Esophagus squamous epithelium (tissue), 5 donors: ENCODE measurements at places on chromosomes 5 and 9.

DNA sequence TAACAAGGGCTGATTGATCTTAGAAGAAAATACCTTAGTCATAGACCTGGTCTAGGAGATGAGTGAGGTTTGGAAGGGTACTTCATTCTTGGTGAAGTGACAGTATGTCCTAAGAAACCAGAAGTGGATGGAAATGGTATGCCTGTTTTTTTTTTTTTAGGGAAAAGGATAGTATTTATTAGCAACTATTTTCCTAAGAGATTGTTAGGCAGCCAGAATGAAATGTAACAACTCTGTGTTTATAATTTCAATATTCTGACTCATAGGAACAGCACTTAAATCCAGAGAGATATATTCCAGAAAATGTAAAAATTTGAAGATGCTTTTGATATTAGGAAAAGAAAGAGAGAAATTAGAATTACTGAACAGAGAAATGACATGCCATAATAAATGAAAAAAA is 21.2 kb upstream of the ARL14EPL start:
- no peaks in the 10 kb centered on the region for H3K27me3 ChIP-seq
- no peaks in the 10 kb centered on the region for H3K36me3 ChIP-seq
- H3K4me1 ChIP-seq, result no peaks in the 10 kb centered on the region
- DNase-seq, result no peak
- no peak overlapping the region for H3K27ac ChIP-seq

- H3K27me3 ChIP-seq, result no peaks in the 10 kb centered on the region
- H3K27ac ChIP-seq, result peak overlapping the region; percentile 41
- no peaks in the 10 kb centered on the region for H3K36me3 ChIP-seq
- no peak overlapping the region for H3K4me3 ChIP-seq
These were observed 1.1 kb downstream of the GCNT4 start for GRCh38 chr5:75051217-75051751.

GRCh38 chr9:115850548-115851304 is 302.9 kb upstream of the PAPPA start:
- H3K27me3 ChIP-seq, result no peaks in the 10 kb centered on the region
- DNase-seq, result no peak
- no peak overlapping the region for H3K4me3 ChIP-seq
- no peaks in the 10 kb centered on the region for H3K4me1 ChIP-seq

DNA sequence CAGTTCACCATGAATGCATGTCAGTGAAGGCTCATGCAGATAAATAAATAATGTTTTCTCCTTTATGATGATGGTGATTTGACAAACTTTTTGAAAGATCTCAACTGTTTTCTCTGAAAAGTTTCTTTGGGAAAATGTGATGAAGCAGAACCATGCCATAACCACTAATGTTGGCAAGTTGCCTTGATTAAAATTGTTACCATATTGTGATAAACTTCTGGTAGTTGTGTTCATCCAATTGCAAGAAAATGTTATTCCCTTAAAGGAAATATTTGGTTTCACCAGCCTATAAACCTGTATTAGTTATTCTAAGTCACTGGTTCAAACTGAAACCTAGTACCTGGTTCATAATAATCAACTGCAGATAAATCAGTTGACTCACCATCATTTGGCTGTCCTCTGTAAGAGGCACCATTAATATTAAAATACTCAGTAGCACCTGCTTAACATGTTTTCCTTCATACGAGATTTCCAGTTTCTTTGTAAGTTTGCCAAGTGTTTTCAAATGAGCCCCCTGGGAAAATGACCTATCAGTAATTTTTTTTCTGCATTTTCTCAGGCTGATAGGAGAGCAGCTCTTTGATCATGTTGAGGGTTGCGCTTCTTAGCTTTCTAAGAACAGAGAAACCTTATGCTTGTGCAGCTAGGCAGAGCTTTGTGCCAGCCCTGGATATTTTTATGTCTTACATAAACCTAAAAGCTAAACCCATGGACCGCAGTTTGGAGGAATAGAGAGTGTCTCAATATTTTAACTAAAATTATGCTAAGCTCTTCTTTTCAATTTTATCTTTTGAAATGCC is 88.0 kb downstream of the LURAP1L start:
- H3K4me3 ChIP-seq, result no peak overlapping the region
- H3K27ac ChIP-seq, result no peak overlapping the region
- no peak for DNase-seq
- no peaks in the 10 kb centered on the region for H3K4me1 ChIP-seq
- H3K27me3 ChIP-seq, result no peaks in the 10 kb centered on the region

DNA sequence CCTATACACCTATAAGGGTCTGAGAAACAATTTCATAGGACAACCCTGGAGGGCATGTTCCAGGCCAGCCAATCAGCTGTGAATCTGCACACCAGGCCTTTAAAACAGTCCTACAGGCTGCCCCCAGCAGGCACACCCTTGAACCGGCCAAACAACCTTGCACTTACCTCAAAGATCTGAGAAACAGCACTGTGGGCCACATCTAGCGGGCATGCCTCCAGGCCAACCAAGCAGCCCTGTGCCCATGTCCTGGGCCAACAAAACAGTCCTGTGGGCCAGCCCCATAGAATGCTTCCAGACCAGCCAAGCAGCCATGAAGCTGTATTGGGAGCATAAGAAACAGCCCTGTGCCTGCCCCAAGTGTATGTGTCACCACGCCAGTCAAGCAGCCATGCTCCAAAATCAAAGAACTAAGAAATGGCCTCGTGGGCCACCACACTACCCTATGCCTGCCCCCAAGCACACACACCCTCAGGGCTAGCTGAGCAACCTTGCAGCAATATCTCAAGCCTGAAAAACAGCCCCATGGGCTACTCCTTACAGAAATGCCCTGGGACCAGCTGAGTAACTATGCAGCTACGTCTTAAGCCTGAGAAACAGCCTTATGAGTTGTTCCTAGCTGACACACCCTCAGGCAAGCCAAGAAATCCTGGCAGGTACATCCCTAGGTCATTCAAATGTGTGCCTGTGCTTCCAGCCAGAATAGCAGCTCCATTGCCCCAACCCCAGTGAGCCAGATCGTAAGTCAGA is 2243.8 kb upstream of the C9orf72 start:
- no peaks in the 10 kb centered on the region for H3K27me3 ChIP-seq
- H3K4me1 ChIP-seq, result no peaks in the 10 kb centered on the region
- DNase-seq, result no peak
- no peak overlapping the region for H3K4me3 ChIP-seq
- no peak overlapping the region for H3K27ac ChIP-seq
- H3K36me3 ChIP-seq, result no peaks in the 10 kb centered on the region

GRCh38 chr5:77851176-77852067 is 75.3 kb upstream of the TBCA start:
- peaks cover 70% of the 10 kb centered on the region for H3K27me3 ChIP-seq
- peak overlapping the region; percentile 31 for H3K4me3 ChIP-seq
- DNase-seq, result no peak
- peaks cover 8% of the 10 kb centered on the region for H3K4me1 ChIP-seq
- peak overlapping the region; percentile 16 for H3K27ac ChIP-seq
- no peaks in the 10 kb centered on the region for H3K36me3 ChIP-seq

GRCh38 chr5:43221502-43221901 is 29.5 kb downstream of the NIM1K start:
- no peak for DNase-seq
- H3K4me1 ChIP-seq, result no peaks in the 10 kb centered on the region
- no peaks in the 10 kb centered on the region for H3K27me3 ChIP-seq
- no peak overlapping the region for H3K4me3 ChIP-seq
- no peak overlapping the region for H3K27ac ChIP-seq

DNA sequence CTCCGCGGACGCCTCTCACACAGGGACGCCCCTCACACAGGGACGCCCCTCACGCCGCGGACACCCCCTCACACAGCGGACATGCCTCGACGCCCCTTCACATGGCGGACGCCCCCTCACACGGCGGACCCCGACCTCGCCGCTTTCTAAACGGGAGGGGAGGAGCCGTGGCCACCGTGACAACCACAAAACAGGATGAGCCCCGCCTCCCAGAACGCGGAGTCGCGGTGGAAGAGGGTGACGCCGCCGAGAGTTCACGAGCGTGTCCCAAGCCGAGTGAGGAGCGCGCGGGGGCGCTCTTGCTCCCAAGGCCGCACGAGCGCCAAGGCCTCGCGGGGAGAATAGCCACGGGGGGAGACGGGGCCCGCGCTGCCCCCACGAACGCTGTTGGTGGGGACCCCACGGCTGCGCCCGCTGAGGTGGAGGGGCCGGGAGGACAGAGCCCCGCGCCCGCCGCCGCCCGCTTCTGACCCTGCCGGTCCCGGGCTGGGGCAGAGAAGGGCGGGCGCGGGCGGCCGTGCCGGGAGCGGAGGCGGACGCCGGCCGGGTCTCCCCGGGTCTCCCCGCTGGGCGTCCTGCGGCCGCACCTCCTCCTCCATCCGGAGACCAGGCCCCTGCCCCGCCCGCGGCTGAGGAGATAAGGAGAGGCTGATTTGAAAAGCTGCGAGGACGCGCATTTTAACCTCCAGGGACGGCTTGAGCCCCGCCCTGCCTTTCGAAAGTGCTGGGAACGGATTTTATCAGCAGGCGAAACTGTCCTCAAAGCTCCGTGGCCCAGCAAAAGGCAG is 3.9 kb upstream of the NKD2 start:
- DNase-seq, result no peak
- H3K36me3 ChIP-seq, result no peaks in the 10 kb centered on the region
- peak overlapping the region; percentile 34 for H3K4me3 ChIP-seq
- peak overlapping the region; percentile 76 for H3K27ac ChIP-seq

GRCh38 chr5:5342784-5343183 is 79.7 kb upstream of the ICE1 start:
- no peak overlapping the region for H3K27ac ChIP-seq
- H3K36me3 ChIP-seq, result no peaks in the 10 kb centered on the region
- H3K4me1 ChIP-seq, result peaks cover 4% of the 10 kb centered on the region

DNA sequence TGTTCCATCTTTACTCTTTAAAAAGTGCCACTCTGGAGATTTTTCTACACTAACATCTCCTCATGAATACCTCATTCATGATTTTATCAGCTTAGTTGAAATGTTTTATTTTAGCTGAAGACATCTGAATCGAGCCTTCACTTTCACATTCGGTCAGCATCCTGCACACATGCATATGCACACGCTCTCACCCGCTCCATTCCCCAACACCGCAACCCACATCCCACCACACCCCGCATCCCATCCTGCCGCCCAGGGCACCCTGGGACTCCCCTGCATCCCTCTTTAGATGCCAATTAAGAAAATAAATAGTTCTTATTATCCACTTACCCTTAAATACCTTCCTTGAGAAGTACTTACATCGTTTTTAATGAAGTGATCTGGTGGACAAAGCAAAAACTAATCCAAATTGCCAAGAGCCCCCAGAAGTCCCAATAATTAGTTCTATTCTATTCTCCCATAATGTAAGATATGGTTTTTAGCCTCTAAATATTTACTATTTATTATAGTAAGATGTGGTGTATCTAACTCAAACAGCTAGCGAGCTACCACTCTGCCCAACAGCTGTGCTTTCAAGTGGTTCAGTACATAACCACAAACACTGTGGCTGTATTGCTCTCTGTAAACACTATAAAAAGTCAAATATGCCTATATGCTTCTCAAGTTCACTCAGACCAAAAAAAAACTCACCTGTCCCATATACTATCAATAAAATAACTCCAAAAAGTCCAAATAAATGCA is 38.2 kb downstream of the GZMK start:
- no peak overlapping the region for H3K4me3 ChIP-seq
- H3K27ac ChIP-seq, result no peak overlapping the region
- no peak for DNase-seq
- no peaks in the 10 kb centered on the region for H3K36me3 ChIP-seq
- no peaks in the 10 kb centered on the region for H3K27me3 ChIP-seq
- H3K4me1 ChIP-seq, result no peaks in the 10 kb centered on the region

GRCh38 chr5:113170707-113171106 is 194.1 kb downstream of the DCP2 start:
- peak overlapping the region; percentile 85 for H3K27ac ChIP-seq
- no peaks in the 10 kb centered on the region for H3K36me3 ChIP-seq
- DNase-seq, result no peak

DNA sequence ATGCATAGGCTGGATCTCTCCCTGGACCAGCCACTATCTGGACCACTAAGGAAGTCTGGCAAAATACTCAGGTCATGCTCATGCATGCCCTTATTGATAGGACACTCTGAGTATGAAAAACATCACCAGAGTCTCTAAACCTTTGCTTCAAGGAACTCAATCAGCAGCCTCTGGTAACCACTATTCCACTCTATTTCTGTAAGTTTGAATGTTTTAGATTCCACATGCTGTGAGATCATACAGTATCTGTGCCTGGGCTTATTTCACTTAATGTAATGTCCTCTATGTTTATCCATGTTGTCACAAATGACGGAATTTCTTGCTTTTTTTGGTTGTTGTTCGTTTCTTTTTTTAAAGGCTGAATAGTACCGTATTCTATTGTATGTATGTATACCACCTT is 68.3 kb downstream of the TARS1 start:
- no peak overlapping the region for H3K4me3 ChIP-seq
- no peak for DNase-seq
- H3K27ac ChIP-seq, result no peak overlapping the region
- no peaks in the 10 kb centered on the region for H3K4me1 ChIP-seq

- no peaks in the 10 kb centered on the region for H3K4me1 ChIP-seq
- no peaks in the 10 kb centered on the region for H3K27me3 ChIP-seq
- no peaks in the 10 kb centered on the region for H3K36me3 ChIP-seq
- no peak for DNase-seq
- no peak overlapping the region for H3K4me3 ChIP-seq
These were observed 391.4 kb downstream of the NNT start for GRCh38 chr5:43994352-43994708.

GRCh38 chr5:148910216-148910615 is 83.8 kb downstream of the ADRB2 start:
- no peaks in the 10 kb centered on the region for H3K36me3 ChIP-seq
- DNase-seq, result no peak
- H3K4me3 ChIP-seq, result no peak overlapping the region
- H3K27me3 ChIP-seq, result no peaks in the 10 kb centered on the region

- no peak overlapping the region for H3K27ac ChIP-seq
- no peaks in the 10 kb centered on the region for H3K27me3 ChIP-seq
- no peaks in the 10 kb centered on the region for H3K4me1 ChIP-seq
- no peaks in the 10 kb centered on the region for H3K36me3 ChIP-seq
- H3K4me3 ChIP-seq, result no peak overlapping the region
These were observed 12.5 kb downstream of the ERCC6L2 start for GRCh38 chr9:95887926-95888497.
